ENCODE measurements at places on chromosomes 3 and 15. TPM values are rescaled to one million over a fixed set of nuclear protein-coding genes. Genes with fewer than 3 reads are reported as not detected.

The POC1A gene
- 7.6 TPM for polyA plus RNA-seq

The STXBP5L gene
- polyA plus RNA-seq, result not detected

The CLDND1 gene
- polyA plus RNA-seq, result 17.1 TPM

The CMSS1 gene
- 6.0 TPM for polyA plus RNA-seq

The GUCA1C gene
- polyA plus RNA-seq, result not detected

The DOCK3 gene
- polyA plus RNA-seq, result not detected

The STAG1 gene
- polyA plus RNA-seq, result 13.2 TPM

The GABRG3 gene
- polyA plus RNA-seq, result not detected

The UNC13C gene
- 0.07 TPM for polyA plus RNA-seq

The SLC35G2 gene
- 1.2 TPM for polyA plus RNA-seq

The TRPM1 gene
- not detected for polyA plus RNA-seq

The RLBP1 gene
- 0.50 TPM for polyA plus RNA-seq

The ALDH1A2 gene
- polyA plus RNA-seq, result 2.1 TPM

The SCAANT1 gene
- not detected for polyA plus RNA-seq

The ZIC4 gene
- not detected for polyA plus RNA-seq

The DUOX1 gene
- not detected for polyA plus RNA-seq

The RYR3 gene
- 0.60 TPM for polyA plus RNA-seq

The HRG gene
- not detected for polyA plus RNA-seq

The CFAP44 gene
- 4.2 TPM for polyA plus RNA-seq

The CACNA1D gene
- 1.2 TPM for polyA plus RNA-seq

The ROPN1 gene
- 1.2 TPM for polyA plus RNA-seq

The GOLGA6D gene
- not detected for polyA plus RNA-seq

The CELSR3 gene
- polyA plus RNA-seq, result under 0.01 TPM

The KCNAB1 gene
- polyA plus RNA-seq, result not detected

The GOLGA8J gene
- not detected for polyA plus RNA-seq

The SLC28A1 gene
- polyA plus RNA-seq, result not detected

The SNX22 gene
- not detected for polyA plus RNA-seq

The NANOGP8 gene
- polyA plus RNA-seq, result 0.15 TPM

The SEMA7A gene
- 1.4 TPM for polyA plus RNA-seq

The OR5H15 gene
- not detected for polyA plus RNA-seq

The NDN gene
- polyA plus RNA-seq, result 16.8 TPM

The CCR3 gene
- 0.69 TPM for polyA plus RNA-seq

The ZPLD1 gene
- polyA plus RNA-seq, result not detected

The OR5AC2 gene
- not detected for polyA plus RNA-seq

The CD96 gene
- 8.2 TPM for polyA plus RNA-seq

The LCTL gene
- polyA plus RNA-seq, result not detected

The ZNF80 gene
- polyA plus RNA-seq, result not detected
